ENCODE measurements at places on chromosomes 2 and 18. TPM values are rescaled to one million over a fixed set of nuclear protein-coding genes. Genes with fewer than 3 reads are reported as not detected.

- H3K4me3 ChIP-seq = no peak overlapping the region
- no peaks in the 10 kb centered on the region for H3K36me3 ChIP-seq
Measured at GRCh38 chr2:235977445-235977844, 190.7 kb downstream of the GBX2 start.

Gene PLA2R1
- 0.23 TPM for polyA plus RNA-seq

- H3K27ac ChIP-seq = no peak overlapping the region
- no peak overlapping the region for H3K4me3 ChIP-seq
- H3K27me3 ChIP-seq = no peaks in the 10 kb centered on the region
- peaks cover 24% of the 10 kb centered on the region for H3K36me3 ChIP-seq
Measured at GRCh38 chr2:217761645-217762277, 241.0 kb downstream of the TNS1 start.

Gene GEN1
- 3.6 TPM for polyA plus RNA-seq

- H3K27me3 ChIP-seq = no peaks in the 10 kb centered on the region
- no peak overlapping the region for H3K4me3 ChIP-seq
- H3K27ac ChIP-seq = no peak overlapping the region
- no peaks in the 10 kb centered on the region for H3K36me3 ChIP-seq
- H3K4me1 ChIP-seq = no peaks in the 10 kb centered on the region
Measured at GRCh38 chr2:170218931-170219330, 41.0 kb downstream of the MYO3B start.

DNA sequence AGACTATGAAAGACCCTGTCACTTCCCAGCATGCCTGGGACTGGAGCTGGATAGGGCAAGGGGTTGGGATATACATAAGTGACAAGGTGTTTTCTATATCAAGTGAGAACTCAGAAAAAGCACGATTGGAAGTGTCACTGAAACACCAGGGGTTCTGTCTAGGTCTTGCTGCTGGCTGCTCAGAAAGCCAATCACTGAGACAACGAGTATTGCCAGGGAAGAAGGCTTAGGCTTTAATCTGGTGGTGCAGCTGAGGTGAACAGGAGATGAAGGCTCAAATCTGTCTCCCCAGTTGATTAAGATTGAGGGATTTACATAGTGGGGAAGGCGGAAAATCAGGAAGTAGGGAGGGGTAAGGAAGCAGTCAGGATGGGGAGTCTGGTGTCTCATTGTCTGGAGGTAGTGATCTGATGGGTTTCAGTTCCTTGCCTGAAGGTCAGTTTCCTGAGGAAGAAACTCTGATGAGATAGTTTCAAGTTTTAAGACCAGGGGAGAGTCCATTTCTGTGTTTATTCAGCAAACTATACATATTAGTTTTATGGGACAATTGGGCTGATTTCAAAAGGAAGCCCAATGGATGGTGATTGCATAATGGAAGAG, 3.5 kb upstream of the C2orf74 start:
- H3K4me3 ChIP-seq = no peak overlapping the region
- no peaks in the 10 kb centered on the region for H3K27me3 ChIP-seq
- H3K27ac ChIP-seq = no peak overlapping the region
- no peaks in the 10 kb centered on the region for H3K4me1 ChIP-seq

Gene B3GNT7
- polyA plus RNA-seq = 40.9 TPM

DNA sequence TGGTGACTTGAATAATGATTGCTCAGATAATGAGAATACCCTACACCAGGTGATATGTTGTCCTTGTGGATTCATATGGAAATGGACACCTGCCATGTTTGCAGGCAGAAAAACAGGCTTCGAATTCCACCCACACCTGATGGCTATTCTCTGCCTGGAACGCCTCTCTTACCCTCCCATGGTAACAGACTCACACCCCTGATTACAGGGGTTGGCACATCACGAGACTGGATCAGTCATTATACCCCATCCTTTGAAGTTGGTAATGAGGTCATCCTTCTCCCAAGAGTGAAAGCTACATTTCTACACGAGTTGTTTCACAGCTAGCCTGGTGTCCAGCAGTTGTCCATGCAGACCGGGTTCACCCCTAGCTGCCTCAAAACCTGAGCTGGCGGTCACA, 71.4 kb upstream of the MBOAT2 start:
- H3K4me3 ChIP-seq = no peak overlapping the region
- no peaks in the 10 kb centered on the region for H3K36me3 ChIP-seq
- H3K4me1 ChIP-seq = no peaks in the 10 kb centered on the region

DNA sequence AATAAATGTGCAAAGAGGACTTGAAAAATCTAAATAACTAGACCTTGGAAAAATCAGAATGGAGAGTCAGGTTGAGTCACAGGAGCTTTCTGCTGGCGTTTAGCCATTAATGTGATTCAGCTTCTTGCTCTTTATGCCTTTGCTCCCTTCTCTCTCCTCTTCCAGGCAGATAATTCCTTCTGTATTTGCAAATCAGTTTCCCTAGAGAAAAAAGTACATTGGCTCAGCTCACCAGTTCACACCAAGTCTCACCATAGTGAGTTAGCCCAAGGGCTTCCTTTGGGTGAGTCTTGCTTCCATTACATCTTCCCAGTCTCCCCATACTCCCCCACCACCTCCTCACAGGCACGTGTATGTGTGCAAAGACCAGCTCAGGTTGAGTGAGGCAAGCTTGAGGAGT, 73.6 kb downstream of the CYBRD1 start:
- H3K4me3 ChIP-seq = no peak overlapping the region
- H3K27ac ChIP-seq = no peak overlapping the region
- no peak for DNase-seq
- no peaks in the 10 kb centered on the region for H3K4me1 ChIP-seq

DNA sequence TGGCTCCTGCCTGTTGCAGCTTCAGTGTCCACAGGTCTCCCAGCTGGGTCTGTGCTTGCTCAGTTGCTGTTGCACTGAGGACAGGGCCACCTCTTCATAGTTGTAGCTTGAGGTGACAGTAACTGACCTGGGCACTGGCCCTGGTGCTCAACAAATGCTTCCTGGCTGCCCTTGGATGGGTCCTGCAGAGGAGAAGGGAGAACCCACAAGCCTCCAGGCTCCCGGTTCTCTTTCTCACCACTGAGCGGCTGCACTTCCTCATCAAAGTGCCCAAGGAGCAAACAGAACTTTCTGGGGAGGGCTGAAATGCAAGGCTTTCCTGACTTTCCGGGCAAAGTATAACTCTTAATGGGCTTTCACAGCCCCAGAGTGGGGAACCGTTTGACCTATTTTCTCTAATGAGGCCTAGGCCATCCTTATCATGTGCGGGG, 38.7 kb downstream of the LCT start:
- H3K27me3 ChIP-seq = no peaks in the 10 kb centered on the region
- H3K36me3 ChIP-seq = no peaks in the 10 kb centered on the region
- no peak overlapping the region for H3K4me3 ChIP-seq
- H3K4me1 ChIP-seq = no peaks in the 10 kb centered on the region
- no peak for DNase-seq
- H3K27ac ChIP-seq = no peak overlapping the region

DNA sequence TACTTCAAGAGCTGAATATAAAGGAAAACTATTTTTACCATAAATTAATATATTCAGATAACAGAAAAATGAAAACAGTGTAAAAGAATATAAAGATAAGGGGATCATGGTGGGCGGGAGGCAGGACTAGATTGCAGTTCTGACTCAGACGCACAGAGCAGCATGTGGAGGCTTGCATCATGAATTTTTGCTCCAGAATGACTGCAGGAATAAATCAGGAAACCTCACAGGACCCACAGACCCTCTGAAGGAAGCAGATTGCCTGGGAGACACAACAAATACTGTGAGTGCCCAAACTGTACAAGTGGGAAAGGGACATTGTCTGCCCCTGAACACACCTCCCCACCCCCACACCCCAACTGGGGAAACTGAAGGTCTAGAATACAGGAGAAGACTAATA, 19.2 kb upstream of the SIGLEC15 start:
- H3K36me3 ChIP-seq = no peaks in the 10 kb centered on the region
- no peaks in the 10 kb centered on the region for H3K4me1 ChIP-seq
- H3K4me3 ChIP-seq = no peak overlapping the region
- H3K27me3 ChIP-seq = no peaks in the 10 kb centered on the region
- H3K27ac ChIP-seq = no peak overlapping the region

DNA sequence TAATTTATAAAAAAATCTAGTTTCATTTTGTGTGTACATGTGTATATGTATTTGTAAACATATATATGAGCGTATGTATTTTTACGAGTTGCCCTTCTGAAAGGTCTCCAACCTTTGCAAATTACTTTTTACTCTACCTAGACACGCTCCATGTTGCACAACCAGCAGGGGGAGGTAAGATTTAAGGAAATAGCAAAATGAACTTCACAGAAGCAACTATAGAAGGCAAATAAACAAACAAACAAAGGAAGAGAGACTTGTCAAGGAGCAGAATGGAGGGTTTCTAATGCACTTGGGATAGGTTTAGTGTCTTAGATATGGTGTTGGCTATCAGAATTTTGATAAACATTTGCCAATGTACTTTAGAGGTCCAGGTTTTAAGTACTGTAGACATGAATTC, 820.5 kb upstream of the POU3F3 start:
- no peaks in the 10 kb centered on the region for H3K36me3 ChIP-seq
- no peaks in the 10 kb centered on the region for H3K4me1 ChIP-seq
- H3K27me3 ChIP-seq = no peaks in the 10 kb centered on the region
- no peak for DNase-seq
- H3K4me3 ChIP-seq = no peak overlapping the region
- H3K27ac ChIP-seq = no peak overlapping the region

DNA sequence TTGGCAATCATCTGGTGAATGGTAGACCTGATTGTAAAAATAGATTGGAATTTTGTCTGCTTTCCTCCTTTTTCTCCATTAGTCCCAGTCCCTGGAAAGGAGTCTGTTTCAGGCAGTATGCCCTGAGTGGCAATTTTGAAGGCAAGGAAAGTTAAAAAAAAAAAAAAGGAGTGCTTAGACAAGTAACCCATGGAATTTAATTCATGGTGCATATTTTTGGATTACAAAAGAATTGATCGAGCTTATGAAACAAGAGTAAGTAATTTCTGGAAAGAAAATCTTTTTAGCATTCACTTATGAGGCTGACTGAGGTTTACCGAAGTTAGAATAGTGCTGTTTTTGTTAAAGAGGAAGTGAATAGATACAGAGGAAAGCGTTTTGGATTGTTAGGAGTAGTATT, 29.4 kb upstream of the TMEM178A start:
- no peak overlapping the region for H3K4me3 ChIP-seq
- H3K27me3 ChIP-seq = no peaks in the 10 kb centered on the region
- H3K36me3 ChIP-seq = no peaks in the 10 kb centered on the region

Gene TMEM237
- 6.2 TPM for polyA plus RNA-seq

GRCh38 chr2:118154176-118154575, 65.9 kb downstream of the INSIG2 start:
- no peaks in the 10 kb centered on the region for H3K27me3 ChIP-seq
- H3K36me3 ChIP-seq = no peaks in the 10 kb centered on the region
- H3K4me3 ChIP-seq = no peak overlapping the region
- no peaks in the 10 kb centered on the region for H3K4me1 ChIP-seq

Gene CCNT2
- 4.8 TPM for polyA plus RNA-seq

- H3K27me3 ChIP-seq = peaks cover 12% of the 10 kb centered on the region
- H3K27ac ChIP-seq = no peak overlapping the region
- peaks cover 8% of the 10 kb centered on the region for H3K4me1 ChIP-seq
- H3K36me3 ChIP-seq = no peaks in the 10 kb centered on the region
- no peak for DNase-seq
- H3K4me3 ChIP-seq = no peak overlapping the region
Measured at GRCh38 chr2:96965781-96966514, 20.4 kb downstream of the FAM178B start.

Gene LDLRAD4
- 12.2 TPM for polyA plus RNA-seq

DNA sequence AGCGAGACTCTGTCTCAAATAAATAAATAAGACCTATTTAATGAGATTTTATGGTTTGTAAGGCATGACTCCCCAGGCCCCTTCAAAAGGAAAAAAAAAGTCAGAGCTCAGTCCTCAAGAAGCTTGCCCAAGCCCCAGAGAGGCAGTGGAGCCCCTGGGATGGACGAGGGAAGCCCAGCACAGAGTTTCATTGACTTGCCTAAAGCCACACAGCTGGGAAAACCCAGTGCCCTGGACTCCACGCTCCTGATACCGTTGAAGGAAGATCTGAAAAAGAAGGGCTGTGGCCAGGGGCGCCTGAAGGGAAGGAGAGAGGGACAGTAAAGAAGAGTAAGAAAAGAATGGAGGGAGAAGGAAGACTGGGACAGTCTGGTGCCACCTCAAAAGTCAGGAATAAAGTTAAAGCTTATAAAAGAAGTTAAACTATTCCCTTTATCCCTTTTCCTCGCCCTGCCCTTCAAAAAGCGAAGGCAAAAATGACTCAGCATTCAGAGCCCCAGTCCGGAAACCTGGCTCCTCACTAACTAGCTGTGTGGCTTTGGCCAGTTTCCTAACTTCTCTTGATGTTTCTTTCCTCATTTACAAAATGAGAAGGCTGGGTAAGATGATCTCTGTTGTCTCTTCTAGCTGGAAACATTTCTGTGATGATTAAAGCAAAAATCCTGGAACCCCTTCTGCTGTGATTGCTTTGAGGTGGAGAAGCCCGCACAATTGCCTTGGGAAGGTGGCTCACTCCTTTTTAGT, 46.7 kb downstream of the LYPD1 start:
- no peak overlapping the region for H3K4me3 ChIP-seq
- no peaks in the 10 kb centered on the region for H3K4me1 ChIP-seq
- H3K27ac ChIP-seq = no peak overlapping the region
- DNase-seq = no peak
- no peaks in the 10 kb centered on the region for H3K27me3 ChIP-seq

Gene SATB2
- 43.7 TPM for polyA plus RNA-seq

DNA sequence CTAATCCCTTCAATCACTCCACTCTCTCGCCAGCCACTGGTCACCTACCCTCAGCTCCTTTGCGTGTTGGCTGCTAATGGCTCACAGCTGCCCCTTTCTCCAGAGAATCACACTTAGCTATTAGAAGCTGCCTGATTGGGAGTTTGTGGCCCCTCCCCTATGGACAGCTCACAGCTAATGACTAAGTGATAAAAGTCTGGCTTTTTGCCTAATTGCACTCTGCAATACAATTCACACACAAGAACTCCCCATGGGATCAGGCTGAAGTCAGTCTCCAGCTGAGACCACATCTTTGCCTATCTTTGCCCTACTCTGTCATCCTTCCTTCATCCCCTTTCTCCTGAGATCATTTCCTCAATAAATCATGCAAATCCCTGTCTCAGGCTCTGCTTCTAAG, 701.9 kb upstream of the RAB6C start:
- no peak overlapping the region for H3K4me3 ChIP-seq
- H3K27ac ChIP-seq = no peak overlapping the region
- no peaks in the 10 kb centered on the region for H3K4me1 ChIP-seq

Gene HS1BP3
- polyA plus RNA-seq = 25.3 TPM

Gene HPCAL1
- 115 TPM for polyA plus RNA-seq

DNA sequence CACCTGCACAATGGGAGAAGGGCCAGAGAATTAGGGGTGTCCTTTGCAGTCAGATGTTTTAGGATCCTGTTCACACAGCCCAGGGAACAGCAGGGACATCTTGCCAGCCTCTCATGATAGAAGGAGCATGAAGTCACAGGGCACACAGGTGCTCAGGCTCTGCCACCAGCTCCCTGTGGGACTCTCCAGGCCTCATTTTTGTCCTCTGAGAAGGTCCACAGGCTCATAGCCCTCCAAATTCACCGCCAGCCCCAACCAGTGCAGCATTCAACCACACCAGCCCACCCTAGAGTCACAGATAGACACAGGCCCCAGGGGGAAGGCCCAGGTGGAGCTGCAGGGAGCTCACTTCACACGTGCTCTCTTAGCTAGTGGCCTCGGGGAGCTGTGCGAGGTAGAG, 391.7 kb downstream of the TNS1 start:
- H3K4me1 ChIP-seq = peaks cover under 1% of the 10 kb centered on the region
- no peak overlapping the region for H3K4me3 ChIP-seq
- H3K27ac ChIP-seq = no peak overlapping the region
- DNase-seq = no peak
- no peaks in the 10 kb centered on the region for H3K27me3 ChIP-seq
- no peaks in the 10 kb centered on the region for H3K36me3 ChIP-seq
